ENCODE measurements at places on chromosomes 7 and 10.

GRCh38 chr10:12243864-12244620 lies 48.1 kb downstream of the CDC123 start:
- no peak for DNase-seq

DNA sequence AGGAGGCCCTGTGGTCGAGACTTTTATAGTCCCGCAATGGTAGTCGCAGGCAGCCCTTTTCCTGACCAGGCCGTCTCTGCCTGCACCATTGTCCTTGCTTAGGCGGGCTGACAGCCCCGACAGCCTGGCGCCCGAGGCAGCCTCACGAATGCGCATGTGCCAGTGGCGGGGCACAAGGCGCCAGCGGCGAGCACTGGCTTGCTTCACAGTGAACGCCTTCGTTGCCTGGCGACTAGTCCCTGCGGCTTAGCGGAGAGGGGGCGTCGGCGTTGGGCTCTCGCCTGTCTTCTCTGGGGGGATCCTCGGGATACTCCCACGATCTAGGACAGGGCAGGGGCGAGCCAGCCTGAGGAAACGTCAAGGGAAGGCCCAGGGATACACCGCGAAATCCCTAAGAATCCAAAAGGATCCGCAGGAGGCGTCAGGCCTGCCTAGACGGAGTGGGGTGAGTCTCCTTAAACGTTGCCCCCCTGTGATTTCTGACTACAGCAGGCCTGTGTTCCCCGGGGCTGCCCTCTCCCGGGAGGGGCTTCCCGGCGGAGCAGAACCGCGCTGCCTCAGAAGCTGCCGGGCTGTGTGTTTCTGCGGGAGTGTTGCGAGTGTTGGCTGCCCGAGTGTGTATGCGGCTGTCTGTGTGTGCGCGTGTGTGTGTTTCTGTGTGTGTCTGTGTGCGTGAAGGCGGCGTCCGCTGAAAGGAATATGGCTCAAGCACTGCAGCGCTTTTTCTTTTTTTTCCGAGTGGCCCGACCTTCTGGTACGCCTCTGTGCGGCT lies 20.5 kb upstream of the ZNF273 start:
- DNase-seq, result no peak

- no peak for DNase-seq
These were observed 29.5 kb downstream of the SMNDC1 start for GRCh38 chr10:110275128-110275729.

- no peak for DNase-seq
These were observed 82.7 kb upstream of the PDZD8 start for GRCh38 chr10:117457932-117458331.

DNA sequence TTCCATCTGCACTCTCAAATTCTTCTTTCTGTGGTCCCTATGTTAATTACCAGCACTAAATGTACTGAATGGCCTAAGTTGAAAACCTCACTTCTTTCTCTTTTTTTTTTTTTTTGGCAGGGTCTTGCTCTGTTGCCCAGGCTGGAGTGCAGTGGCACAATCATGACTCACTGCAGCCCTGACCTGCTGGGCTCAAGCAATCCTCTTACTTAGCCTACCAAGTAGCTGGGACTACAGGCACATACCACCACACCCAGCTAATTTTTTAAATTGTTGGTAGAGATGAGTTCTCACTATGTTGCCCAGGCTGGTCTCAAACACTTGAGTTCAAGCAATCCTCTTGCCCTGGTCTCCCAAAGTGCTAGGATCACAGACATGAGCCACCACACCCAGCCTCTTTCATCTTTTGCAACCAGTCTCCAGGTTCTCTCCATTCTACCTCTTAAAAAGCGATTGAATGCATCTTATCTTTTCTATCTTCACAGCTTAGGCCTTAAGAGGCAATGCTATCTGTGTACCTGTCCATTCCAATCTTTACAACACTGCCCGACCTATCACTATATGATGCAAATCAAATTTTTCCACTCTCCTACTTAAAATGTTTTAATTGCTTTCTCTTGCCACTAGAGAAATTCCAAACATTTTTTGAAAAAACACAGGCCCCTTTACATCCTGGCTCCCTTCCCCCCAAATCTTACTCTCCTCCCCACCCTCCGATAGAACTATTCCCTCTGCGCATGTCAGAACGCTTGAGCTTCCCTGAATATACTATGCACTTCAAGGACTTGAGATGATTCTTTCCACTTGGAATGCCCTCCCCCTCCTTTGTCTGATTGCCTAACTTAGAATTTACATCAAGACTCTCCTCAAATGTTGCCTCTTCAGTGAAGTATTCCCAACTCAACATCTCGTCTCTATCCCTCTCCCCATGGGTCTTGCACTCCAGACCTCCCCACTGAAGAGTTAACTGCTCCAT lies 6.0 kb downstream of the ICA1 start:
- no peak for DNase-seq

DNA sequence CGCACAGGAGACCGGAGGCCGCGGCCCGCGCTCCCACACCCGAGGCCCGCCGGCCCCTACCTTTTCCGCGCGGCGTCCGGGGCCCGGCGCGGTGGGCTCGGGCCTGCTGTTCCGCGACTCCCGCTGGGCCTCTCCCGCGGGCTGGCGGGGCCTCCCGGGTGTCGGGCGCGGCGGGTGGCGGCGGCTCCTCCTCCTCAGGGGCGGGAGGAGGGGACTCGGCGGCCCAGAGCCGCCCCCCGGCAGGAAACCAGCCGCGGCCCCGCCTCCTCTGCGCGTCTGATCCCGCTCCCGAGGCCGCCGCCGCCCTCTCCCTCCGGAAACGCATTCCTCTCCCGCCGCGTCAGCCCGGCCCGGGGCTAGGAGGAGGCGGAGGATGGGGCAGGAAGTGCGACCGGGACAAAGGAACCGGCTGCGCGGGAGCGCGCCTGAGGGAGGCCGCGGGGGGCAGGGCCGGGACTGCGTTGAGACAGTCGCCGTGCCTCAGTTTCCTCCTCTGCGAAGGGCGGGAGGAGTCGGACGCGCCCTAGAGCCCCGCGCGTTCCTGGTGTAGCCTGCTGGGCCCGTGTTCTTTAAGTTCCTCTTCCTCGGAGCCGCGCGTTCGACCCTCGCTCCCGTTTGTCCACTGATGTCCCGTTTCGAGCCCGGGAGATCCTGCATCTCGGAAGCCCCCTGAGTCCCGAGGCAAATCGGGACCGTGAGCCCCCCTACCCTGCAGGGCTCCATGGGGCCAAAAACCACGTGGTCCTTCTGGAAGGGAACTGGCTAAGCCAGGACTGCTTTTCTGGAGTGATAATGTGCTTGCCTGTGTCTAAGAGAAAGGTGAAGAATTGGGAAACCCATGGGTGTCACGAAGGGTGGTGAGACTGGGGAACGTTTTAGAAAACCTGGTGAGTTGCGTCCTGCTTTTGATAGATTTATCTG lies at the start of gene ITGB1:
Gene ITGB1, minus strand, starts transcription at position 146 of the 921 bp plus-strand sequence. CDS start 22,672 bp downstream, outside the sequence.
- peak; percentile 92 for DNase-seq

DNA sequence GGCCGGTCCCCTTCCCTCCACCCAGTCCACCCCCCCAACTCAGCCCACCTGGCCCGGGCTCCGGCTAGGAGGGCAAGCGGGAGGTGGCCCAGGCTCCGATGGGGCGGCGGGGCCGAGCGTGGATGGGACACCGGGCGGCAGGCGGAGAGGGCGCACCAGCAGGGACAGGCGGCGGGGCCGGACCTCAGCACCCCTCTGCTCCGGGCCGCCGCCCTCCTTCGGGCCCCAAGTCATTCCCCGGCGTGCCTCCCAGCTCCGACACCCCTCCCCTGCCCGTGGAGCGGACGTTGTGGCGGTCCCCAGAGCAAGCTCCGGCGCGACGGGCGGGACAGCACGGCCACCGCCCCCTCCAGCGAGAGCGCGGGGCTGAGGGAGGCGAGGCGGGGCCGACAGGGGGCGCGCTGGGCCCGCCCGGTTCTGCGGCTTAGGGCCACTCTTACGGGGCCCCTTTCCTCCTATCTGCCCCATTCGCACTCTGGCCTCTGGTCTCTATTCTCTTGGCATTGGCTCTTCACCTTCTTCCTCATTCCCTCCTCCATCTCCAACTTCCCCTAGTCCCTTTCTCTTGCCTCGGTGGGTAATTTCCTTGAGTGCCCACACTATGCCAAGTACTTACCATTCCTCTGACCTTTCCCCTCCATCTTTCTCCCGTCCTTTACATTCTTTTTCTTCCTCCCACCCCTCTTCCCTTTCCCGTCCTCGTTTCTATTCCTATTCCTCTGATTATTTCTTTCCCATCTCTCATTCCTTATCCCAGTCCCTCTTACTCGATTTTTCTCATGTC lies 701 bp upstream of the GBX1 start:
- no peak for DNase-seq

DNA sequence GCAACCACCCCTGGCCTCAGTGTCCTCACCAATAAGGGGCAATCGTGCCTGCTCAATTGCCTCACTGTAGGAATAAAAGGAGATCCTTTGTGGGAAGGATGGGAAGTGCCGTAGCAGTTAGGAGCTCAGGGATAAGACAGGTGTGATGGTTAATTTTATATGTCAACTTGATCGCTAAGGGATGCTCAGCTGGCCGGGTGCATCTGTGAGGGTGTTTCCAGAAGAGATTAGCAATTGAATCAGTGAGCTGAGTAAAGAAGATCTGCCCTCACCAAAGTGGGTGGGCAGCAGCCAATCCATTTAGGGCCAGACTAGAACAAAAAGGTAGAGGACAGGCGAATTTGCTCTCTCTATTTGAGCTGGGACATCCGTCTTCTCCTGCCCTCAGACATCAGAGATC lies 46.3 kb downstream of the BUB3 start:
- DNase-seq, result no peak

- no peak for DNase-seq
These were observed 305.8 kb upstream of the NEBL start for GRCh38 chr10:21202776-21203462.

DNA sequence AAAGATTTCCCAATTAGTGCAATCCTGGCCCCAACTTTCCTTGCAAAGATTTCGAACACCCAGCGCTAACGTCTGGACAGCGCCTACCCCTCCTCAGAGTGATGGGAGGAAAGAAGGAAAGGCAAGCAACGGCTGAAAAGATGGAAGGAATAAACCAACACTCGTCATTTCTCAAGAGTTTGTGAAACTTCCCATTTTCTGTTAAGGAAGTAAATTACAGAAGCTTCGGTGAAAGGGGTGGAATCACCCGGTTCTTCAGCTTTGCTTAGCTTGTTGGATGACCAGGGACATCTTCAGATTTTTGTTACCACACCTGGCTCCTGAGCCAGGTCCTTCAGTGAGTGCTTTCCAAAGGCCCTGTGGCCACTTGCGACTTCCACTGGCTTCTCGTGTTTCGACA lies 313.1 kb downstream of the SKIDA1 start:
- DNase-seq, result no peak

DNA sequence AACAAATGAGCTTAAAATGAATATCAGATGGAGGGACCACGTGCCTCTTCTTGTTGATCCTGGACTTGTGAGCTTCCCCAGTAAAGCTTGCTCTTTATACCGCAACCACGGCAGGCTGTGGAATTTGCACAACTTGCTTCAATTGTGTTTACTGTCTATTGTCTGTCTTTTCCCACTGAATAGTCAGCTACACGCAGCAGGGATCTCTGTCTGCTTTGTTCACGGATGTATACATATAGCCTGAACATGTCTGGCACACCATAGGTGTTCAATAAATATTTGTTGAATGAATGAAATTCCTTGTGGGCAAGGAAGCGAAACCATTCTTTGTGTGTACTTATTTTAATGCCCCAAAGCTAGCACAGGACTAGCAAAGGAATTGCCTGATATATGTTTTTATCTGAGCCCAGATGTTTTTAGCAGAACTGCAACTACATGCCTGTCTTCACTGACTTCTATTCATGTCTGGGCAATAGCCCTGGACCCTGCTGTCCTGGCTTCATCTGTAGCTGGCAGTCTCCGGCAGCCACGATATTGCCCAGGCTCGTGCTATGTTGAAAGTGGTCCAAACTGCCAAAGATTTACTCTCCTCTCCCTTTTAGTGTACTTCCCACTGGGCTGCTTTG lies 29.9 kb upstream of the IFRD1 start:
- no peak for DNase-seq

- no peak for DNase-seq
These were observed 12.1 kb downstream of the SKIDA1 start for GRCh38 chr10:21513405-21513788.

GRCh38 chr7:16046041-16046440 lies 359.6 kb upstream of the MEOX2 start:
- no peak for DNase-seq

DNA sequence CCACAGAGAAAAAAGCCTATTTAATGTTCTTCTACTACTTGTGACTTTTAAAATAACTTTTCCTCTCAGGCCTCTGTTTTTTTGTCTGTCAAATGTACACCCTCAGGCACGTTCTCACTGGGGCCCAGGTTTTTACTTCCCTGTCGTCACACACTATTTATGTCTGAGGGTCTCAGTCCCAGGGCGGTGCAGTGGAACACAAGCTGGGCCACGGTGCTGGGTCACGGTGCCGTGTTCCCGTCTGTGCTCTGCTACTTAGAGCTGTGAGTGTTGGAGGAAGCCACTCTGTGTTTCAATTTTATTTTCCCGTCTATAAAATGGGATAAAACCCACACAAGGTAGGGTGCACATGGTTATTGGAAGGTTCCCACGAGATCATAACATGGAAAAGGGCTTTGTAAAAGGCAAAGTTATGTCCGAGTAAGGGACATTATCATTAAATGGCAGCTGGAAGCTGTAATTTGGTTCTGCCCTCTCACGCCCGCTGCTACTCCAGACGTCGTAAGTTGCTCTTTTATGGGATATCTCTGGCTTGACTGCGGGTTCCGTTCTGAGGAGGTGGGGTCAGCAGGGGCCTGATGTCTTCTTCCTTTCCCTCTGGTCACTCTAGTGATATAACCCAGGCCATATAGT lies 25.2 kb downstream of the ZNF775 start:
- no peak for DNase-seq

GRCh38 chr7:112065758-112066157 lies 140.4 kb downstream of the DOCK4 start:
- DNase-seq, result no peak

DNA sequence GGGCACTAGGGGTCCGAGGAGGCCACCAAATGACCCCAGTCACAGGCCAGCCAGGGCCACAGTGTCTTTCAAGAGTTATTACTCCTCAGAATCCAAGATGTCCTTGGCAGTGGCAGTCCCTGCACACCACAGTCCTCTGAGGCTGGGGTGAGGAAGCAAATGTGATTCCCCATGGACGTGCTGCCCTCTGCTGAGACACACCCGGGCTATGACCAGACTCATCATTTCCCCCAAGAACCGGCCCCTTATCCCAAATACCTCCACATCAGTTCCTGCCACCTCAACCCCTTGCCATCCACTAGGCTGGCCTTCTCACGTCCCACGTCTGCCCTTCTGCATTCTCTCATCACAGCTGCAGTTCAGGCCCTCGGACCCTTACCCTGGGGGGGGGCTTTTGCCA lies 5.0 kb downstream of the PRKAG2 start:
- no peak for DNase-seq

- DNase-seq, result no peak
These were observed 139.2 kb upstream of the RET start for GRCh38 chr10:42937649-42938180.
